ENCODE measurements at places on chromosomes 6 and 20.
A peak's percentile ranks its signal among the peaks of the same experiment; 100 is the strongest.

GRCh38 chr6:4322846-4323309 lies 187.5 kb upstream of the ECI2 start:
- no peak for DNase-seq

- no peak for DNase-seq
Measured at GRCh38 chr6:35147026-35147425, 5.9 kb upstream of the TCP11 start.

DNA sequence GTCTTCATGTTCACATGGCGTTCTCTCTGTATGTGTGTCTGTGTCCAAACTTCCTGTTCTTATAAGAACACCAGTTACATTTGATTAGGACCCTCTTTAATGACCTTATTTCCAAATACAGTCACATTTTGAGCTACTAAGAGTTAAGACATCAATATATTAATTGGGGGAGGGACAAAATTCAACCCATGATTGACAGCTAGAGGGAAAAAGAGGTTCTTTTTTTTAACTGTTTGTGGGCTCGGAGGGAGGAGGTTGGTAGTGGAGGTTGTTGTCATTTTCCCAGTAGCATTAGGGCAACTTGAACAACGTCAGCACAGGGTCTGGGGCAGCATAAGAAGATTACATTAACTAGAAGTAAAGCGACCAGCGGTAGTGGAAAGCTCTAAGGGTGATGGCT lies 2.3 kb upstream of the GMDS start:
- no peak for DNase-seq

- peak; percentile 17 for DNase-seq
Measured at GRCh38 chr6:52929321-52930164, 20.0 kb upstream of the GSTA3 start.

- DNase-seq = no peak
Measured at GRCh38 chr20:17823409-17824144, 123.8 kb downstream of the BANF2 start.

DNA sequence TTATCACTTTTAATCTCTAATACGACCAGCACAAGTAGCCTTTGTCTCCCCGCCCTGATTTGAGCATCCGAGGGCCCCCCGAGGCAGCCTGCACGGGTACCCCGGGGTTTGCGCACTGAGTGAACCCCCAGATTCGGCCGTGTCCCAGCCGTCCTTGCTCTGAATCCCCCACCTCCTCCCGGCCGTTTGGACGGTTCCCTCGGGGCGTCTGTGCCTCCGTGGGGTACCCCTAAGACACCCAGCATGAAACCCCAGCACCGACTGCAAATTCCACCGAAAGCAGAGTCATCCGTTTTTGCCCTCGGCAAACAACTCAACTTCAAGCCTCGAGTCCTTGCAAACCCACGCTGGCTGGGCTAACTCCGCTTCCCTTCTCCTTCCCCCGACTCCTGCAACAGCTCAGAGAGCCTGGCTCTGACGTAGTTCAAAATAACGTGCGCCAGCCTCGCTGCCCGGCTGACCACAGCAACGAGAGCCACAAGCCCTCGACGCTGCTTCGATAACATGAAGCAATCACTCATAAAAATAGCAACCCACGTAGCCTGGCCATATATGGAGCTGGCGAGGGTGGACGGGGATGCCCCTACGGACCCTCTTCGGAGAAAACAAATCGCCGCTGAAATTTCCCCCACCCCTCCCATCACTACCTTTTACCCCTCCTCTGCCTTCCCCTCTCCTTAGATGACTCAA lies 764 bp upstream of the SNAP25 start:
- peak; percentile 26 for DNase-seq

DNA sequence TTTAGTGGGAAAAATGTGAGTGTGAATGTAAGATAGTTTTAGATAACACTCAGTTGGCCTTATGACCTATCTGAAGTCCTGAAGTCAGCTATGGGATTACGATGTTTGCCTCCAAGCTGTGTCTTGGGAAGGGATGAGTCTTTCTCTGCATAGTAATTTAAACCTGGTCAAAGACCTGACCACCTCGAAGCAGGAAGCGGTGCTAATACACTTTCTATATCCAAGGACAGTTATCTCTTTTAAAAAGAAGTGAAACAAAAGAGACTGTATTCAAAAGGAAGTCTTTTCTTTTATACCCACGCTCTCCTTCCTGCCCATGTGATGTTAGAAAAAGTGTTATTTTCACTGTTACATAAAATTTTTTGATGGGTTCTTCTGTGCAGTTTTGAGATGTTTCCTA lies 94.9 kb downstream of the JARID2 start:
- no peak for DNase-seq

DNA sequence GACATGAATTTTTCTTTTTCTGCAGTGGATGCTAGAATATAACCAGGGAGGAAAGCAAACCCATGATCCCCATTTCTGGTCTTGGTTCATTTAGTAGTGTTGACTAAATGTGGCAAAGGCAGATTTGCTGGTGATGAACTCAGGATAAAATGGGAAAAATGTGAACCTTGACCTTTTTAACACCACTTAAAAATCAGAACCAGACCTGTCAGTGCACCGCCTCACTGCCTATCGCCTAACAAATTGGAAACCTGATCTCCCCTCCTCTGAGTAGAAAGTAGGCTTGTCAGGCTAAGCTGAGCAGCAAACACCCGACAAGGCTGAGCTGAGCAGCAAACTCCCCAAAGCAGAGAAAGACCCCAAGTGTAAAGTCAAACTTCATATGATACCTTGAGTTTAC lies 254.8 kb downstream of the FOXC1 start:
- no peak for DNase-seq

- DNase-seq = peak; percentile 84
Measured at GRCh38 chr6:158660333-158660754, 10.5 kb downstream of the SYTL3 start.

- no peak for DNase-seq
Measured at GRCh38 chr6:168345896-168346754, 26.5 kb upstream of the DACT2 start.

DNA sequence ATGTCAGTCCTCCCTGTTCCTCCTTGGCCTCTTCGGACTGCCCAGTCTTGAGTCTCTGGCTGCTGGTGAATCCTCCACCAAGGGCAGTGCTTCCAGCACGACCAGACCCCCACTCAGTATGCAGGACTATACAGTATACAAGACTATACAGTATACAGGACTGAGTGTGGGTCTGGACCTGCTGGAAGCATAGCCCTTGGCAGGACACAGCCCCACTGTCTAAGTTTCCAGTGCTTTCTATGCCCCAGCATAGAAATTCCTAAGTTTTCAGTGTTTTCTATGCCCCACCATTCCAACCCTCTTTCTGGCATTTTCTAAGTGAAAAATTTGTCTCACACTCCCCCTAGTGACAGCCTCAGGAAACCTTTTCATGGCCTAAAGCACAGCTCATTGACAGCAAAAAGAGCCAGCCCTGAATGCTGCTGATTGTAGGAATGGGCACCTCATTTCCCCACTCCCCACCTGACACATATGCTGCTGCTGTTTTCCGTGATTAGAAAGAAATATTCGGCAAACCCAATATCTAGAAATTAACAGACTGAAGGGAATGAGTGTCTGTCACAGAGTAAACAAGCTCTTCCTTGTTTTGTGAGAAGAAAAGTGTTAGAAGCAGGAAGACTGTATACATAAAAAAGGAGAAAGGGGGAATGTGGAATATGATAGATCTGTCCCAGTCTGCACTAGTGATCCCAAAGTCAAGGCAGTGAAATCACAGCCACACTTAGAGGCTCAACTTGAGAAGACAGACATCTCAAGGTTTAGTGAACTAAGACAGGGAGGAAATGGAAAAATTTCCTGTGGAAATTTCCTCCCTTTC lies 206.9 kb downstream of the IBTK start:
- DNase-seq = peak; percentile 49

DNA sequence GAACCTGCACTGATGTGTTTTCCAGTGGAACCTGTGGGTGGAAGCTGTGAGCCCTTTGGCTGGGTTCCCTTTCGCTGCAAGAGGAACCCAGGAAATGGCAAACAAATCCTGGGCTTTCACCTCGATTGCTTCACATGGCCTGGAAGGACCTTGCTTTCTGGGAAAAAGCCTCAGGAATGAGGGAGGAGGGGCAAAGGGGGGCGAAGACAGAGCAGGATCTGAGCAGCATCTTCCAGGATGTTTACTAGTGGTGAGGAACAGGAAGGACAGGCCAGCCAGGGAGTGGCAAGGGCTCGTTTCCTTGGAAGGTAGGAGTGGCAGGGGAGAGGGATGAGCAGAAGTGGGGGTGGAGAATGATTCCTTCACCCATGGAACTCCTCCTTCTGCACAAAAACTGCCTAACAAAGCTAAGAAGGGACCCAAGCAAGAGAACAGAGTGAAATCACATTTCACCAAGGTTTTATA lies 5.9 kb downstream of the SLC2A10 start:
- no peak for DNase-seq

DNA sequence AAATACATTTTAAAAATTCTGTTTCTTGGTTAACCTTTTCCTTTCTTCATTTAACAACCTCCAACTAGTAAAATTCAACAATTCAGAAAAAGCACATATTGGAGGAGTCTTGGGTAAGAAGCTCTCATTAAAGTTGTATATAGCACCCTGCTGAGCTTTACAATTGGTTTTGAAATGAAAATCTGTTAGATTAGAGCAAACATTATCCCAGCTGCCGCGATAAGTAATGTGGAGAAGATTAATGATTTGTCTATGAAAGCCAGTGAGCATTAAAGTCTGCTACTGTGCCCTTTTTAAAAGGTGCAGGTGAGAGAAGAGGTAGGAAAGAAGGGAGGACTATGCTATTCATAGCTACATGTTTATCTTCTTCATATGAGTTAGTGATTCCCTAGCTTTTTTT lies 201.5 kb downstream of the ZFAND3 start:
- DNase-seq = peak; percentile 10

- DNase-seq = no peak
Measured at GRCh38 chr6:129684323-129684884, 25.6 kb downstream of the ARHGAP18 start.

DNA sequence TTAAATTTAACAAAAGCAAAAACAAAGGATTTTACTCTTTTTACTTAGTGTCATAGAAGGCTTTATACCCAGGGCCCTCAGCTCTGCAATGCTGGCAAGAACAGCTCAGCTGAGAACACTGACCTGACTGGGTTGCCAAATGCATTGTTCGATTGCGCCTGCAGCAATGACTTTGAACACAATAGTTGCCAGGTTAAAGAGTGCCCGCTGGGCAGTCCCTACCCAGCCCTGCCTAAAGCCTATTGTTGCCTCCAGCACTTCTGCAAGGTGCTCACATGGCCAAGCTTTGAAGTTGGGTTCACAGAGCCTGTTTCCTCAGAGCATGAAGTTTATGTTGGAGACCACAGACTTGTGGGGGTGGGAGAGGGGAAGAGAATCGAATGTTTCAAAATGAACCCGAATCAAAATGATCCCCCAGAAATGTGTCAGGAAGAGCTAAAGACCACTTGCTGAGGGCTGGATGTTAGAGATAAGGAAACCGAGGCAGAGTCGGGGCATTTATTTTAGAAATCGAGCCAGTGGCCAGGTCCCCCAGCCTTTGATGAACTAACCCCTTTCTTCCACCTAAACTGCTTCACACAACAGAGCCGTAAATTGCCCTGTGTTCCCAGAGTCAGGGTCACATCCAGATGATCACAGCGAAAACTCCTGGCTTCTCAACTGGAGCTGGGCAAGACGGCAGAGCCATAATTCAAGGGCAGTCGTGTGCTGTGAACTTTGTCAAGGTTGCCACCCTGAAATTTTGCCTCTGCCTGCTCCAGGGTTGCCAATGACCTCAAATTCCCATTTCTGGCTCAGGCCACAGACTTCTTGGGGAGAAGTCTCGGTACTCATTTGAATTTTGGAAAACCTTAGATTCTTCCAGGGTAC lies 55.0 kb downstream of the FOXA2 start:
- DNase-seq = peak; percentile 80

GRCh38 chr20:3390759-3391425 lies 16.6 kb downstream of the DNAAF9 start:
- DNase-seq = no peak

DNA sequence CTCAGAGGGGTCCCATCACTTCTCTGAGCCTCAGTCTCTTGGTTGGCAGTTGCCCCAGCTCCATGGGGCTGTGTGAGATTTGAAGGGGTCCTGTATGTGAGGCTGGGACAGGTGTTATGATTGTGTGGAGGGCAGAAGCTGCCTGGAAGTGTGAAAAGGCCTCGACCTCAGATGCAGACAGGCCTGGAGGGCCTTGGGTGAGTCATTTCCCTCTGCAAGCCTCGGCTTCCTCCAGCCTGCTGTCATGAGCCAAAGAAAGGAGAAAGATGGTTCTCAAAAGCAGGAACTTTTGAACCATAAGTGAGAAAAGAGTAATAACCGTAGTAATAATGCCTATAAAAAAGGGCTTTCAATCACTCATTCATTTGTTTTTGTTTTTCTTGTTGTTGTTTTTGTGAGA lies 37.5 kb downstream of the SNAI1 start:
- no peak for DNase-seq

DNA sequence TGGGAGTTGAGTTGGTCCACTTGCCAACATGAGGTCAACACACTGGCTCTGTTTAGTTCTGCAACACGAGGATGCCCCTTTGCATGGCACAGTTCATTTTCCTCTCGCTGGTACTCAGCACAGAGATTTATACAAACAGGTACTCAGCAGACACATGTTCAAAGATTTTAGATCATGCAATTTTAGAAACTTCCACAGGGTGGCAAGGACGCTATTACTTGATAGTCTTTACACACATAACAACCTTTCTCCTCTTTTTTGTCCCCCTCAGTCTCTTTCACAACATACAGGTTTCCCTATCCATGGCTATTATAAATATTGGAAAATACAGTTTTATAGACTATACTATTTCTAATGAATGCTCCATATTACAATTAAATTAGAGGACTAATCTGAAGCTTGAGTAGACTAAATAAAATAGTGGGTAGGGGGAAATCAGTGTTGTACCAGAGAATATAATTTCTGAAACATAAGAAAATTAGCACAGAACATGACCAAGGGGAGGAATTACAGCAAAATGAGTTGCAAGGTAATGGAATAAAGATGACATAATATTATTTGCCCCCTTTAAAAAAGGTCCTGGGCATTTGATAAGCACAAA lies 331.8 kb upstream of the BTBD3 start:
- DNase-seq = peak; percentile 54

DNA sequence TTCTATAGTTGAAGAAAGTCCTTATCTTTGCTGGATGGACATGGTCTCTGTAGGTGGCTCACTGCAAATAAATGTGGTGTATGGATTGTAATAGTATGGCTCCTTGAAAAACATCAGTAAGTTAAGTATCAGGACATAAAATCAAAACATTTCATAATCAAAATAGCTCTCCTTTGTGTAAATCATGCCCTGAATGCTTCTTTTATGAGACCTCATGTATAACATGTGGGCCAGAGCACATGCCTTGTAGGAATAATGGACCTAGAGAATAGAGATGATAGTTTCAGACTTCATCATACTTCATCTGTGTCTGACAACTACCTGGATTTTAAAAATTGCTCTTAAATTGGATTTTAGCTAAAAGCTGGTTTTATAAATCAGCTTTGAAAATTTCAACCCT lies 159.9 kb downstream of the ASCC3 start:
- no peak for DNase-seq

GRCh38 chr20:50654904-50655303 lies 36.4 kb downstream of the RIPOR3 start:
- no peak for DNase-seq
